ENCODE measurements at places on chromosomes 16 and 17.

GRCh38 chr16:69814561-69814960, 52.4 kb downstream of the WWP2 start:
- no peak for DNase-seq

GRCh38 chr17:37261286-37261685, 114.5 kb upstream of the C17orf78 start:
- DNase-seq, result no peak

- DNase-seq, result no peak
These were observed 69.2 kb downstream of the MAP2K4 start for GRCh38 chr17:12089809-12090384.

- DNase-seq, result no peak
These were observed 669.0 kb upstream of the RBFOX1 start for GRCh38 chr16:6663668-6664067.

- no peak for DNase-seq
These were observed 18.1 kb downstream of the RHBDL3 start for GRCh38 chr17:32283745-32284201.

DNA sequence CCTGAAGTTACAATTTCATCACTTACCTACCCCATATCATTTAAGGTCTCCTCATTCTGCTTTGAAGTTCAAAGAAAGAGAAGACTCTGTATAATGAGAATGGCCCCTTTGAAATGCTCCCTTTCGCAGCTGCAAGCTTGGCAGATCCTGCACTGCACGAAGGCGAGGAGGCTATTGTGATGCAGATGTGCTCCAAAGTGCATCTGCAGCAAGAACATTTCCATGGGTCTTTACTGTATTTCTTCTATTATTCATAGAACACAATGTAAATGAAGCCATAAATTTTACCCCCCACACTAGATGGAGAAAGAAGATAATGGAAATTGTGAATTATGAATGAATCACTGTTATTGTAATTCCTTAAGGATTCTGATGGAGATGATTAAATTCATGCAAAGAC, 178.7 kb downstream of the CHD9NB start:
- no peak for DNase-seq

DNA sequence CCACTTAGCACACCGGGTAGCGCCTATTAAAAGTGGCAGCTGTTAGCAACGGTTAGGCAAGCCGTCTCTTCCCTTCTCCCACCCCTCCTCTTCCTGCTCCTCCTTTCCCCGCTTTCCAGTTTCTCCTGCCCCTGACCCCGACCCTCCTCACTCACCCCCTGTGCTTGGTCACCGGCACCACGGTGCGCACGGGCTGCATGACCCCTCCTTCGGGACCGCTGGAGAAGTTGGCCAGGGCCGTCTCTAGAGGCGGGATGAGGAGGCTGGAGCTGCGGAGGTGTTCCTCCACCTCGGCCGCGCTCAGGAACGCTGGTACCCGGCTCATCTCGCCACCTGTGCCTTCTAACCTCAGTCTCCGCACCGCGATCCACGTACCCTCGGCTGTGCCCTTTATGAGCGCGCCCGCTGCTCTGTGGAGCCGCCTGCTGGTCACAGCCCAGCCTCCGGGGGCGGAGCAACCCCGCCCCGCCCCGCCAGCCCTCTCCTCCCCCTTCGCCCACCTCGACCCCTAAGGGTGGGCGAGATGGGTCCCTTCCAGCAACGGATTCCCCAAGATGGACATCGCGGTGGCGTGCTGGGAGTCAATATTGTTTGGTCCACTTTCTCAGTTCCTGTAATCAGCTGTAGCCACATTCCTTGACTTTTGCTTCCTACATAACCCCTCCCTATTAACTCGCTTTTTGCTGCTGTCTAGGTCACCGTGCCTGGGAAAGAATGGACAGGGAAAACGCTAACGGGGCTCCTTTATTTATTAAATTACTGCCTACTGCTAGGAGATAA, at the start of gene CRYM:
CRYM (minus strand) TSS at position 364 of the 780 bp plus-strand sequence; CDS start at position 325, 39 bp downstream.
- DNase-seq, result no peak

DNA sequence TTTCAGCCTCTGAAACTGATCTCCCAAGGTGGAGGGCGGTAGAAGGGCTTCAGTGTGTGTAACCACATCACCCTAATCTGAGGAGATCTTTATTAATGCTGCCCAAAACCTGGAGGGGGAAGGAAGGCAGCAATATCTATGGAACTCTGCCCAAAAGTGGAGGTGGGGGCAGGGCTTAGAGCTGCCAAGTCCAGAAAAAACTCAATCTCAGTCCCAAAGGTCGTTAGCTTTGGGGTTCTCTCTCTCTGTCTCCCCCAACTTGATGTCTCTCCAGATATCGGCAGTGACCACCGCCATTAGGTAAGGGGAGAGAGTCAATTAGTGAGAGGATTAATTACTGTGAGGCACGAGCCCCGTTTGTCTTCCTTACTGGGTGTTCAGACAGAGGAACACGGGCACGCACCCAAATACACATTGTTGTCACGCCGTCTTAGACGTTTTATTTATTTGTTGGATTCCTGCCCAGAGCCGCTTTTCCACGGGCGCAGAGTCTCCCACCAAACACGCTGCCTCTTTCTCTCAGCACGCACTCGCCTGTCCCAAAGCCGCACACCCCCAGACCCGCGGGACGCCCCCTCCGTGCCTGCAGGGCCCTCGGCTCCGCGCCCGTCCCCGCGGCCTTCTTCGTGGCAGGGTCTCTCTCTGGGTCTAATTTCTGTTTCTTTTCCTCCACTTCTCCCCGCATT, 5.4 kb upstream of the LHX1 start:
- no peak for DNase-seq

DNA sequence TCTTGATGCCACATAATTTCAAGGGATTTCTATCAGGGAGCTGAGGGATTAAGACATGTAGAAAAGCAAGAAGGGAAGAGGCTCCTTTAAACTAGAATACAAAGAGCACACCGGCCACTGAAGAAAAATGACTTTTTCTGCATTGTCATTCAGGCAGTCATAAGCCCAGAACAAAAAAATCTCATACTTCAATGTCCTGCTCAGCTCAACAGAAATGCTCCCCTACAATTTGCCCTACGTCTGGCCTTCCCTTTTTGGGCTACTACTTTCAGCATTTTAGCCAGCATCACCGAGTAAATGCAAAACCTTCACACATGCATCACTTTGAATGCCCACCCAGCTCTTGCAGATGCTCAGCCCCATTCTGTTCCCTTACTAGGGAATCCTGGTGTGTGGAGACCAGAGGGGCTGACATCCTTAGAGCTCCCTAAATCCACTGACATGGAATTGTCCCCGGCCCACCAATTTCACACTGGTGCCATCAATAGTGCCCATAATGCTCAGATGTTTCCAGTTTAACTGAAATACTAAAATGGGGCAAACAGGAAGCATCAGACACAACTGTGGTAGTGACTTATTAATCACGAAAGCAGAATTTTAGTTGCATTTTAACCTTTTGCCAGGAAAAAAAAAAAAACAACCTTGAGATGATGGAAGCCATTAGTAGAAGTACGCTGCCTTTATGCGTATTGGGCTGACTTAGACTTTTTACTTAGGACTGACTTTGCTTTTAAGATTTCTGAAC, 2.7 kb downstream of the MAP3K14 start:
- DNase-seq, result no peak

DNA sequence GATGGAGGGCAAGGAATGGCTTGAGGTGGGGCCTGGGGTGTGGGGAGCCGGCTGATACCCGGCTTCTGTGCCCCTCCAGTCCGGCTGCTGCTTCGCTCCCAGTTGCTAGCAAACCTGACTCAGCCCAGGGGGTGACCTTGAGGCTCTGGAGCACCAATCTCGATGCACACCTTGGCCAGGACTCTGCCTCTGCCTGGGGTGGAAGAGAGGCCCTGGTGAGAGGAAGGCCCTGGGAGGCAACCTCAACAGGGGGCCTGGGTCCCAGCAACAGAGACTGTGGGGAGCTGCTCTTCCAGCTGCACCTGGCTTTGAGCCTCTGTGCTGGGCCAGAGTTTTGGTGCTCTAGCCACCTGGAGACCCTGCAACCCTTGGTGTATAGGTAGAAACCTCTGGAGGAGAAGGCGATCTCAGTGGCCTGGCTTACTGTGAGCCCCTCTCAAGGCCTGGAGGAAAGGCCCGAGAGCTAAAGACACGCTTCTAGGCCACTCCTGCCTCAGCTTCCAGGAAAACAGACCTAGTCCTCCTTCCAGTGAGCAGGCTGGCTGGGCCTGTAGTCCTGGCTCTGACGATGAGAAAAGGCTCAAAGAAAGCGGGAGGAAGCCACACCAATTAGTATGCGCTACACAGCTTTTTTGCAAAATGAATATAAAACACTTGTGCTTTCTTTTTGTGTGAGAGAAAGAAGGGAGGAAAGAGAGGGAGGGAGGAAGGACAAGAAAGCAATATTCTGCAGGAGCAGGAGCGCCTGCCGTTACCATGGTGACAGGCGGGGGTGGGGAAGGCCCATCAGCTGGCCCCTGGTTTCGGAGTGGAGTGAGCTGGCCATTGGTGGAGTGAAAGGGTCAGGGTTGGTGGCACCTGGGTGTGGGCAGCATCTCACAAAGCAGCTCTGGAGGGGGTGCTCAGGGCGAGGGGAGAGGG, 51.0 kb downstream of the VAC14 start:
- no peak for DNase-seq

GRCh38 chr17:15909481-15909991, 35.4 kb upstream of the ADORA2B start:
- no peak for DNase-seq

GRCh38 chr16:17476414-17477259, 5.9 kb upstream of the XYLT1 start:
- DNase-seq, result no peak

- no peak for DNase-seq
These were observed 14.5 kb downstream of the CD2BP2 start for GRCh38 chr16:30340621-30341020.

GRCh38 chr16:66003201-66003600, 363.3 kb upstream of the CDH5 start:
- DNase-seq, result no peak

DNA sequence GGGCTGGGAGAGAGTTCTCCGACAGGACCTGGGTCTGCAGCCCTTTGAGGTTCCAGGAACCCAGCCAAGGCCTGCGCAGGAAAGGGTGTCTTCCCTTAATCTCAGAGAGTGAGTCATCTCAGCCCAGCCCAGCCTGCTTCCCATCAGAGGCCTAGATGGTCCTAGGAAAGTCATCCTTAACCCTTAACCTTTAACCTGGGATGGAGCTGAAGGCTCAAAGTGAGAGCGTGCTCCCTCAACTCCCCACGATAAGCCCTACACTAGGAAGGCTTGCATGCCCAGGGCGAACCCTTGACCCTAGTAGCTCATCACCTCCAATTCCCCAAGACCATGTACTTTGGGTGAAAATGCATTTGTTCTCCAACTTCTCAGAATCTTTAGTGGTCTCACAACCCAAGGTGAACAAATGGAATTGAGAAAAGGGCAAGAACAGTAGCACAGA, 4.8 kb upstream of the ATXN7L3 start:
- no peak for DNase-seq

GRCh38 chr17:81029859-81030258, 5.1 kb upstream of the BAIAP2 start:
- no peak for DNase-seq

- DNase-seq, result no peak
These were observed 37.5 kb downstream of the IL21R start for GRCh38 chr16:27439271-27440018.

- no peak for DNase-seq
These were observed 44.8 kb downstream of the STAT5A start for GRCh38 chr17:42333053-42333452.

DNA sequence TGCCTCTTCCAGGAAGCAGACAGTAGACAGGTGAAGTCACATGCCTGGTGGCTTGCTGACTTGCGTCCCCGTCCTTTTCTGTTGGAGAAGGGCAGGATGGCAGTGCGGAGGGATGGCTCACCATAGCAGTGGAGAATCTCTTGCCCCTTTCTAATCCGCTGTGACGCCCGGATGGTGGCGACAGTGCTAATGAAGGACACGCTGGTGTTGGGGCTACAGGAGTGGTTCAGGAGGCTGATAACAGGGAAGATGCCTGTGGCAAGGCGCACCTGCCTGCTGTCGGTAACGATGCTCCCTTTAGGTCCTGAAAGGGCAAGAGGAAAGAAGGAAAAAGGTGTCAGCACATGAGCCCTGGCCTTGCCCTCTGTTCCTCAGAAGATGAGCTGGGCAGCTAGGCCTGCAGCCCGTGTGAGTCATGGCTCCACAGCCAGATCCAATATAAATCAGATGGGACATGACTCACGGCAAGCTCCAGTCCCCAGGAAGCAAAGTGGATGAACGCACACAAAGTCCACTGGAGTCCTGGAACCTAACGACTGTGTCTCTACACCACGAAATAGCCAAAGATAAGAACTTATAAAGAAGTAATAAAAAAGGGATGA, 25.5 kb downstream of the SERPINF1 start:
- DNase-seq, result no peak

GRCh38 chr17:75895370-75896155, 1.2 kb downstream of the TRIM65 start:
- no peak for DNase-seq

- DNase-seq, result no peak
These were observed 59.2 kb upstream of the ZNF750 start for GRCh38 chr17:82898976-82899514.

GRCh38 chr16:13999071-13999894, 71.8 kb upstream of the MRTFB start:
- no peak for DNase-seq

Data from esophagus squamous epithelium (tissue), 5 donors.